ENCODE measurements at places on chromosomes 16 and 17.
A peak's percentile ranks its signal among the peaks of the same experiment; 100 is the strongest.

GRCh38 chr17:18004345-18004744 lies 31.7 kb downstream of the DRC3 start:
- peak; percentile 43 for DNase-seq

GRCh38 chr16:48905632-48906505 lies 295.9 kb upstream of the N4BP1 start:
- no peak for DNase-seq

DNA sequence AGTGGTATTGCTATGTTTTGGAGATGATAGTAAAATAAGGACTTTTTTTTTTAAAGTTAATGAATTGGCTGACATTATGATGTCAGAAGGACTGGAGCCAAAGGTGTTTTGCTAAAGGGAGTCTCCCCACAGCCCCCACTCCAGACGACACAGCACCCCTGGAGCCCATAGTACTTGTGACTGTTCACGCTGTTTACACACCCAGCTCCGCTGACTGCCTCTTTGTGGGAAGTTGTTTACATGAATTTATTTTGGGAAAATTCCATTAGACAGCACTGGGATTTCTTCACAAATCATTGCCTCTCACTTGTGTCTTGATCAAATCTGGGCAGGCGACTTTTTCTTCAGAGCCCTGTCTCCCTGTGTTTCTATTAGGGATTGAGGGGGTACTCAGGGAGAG lies 108.6 kb downstream of the C17orf67 start:
- DNase-seq: no peak

GRCh38 chr17:34800661-34801060 lies 160.6 kb downstream of the CCT6B start:
- DNase-seq: no peak

DNA sequence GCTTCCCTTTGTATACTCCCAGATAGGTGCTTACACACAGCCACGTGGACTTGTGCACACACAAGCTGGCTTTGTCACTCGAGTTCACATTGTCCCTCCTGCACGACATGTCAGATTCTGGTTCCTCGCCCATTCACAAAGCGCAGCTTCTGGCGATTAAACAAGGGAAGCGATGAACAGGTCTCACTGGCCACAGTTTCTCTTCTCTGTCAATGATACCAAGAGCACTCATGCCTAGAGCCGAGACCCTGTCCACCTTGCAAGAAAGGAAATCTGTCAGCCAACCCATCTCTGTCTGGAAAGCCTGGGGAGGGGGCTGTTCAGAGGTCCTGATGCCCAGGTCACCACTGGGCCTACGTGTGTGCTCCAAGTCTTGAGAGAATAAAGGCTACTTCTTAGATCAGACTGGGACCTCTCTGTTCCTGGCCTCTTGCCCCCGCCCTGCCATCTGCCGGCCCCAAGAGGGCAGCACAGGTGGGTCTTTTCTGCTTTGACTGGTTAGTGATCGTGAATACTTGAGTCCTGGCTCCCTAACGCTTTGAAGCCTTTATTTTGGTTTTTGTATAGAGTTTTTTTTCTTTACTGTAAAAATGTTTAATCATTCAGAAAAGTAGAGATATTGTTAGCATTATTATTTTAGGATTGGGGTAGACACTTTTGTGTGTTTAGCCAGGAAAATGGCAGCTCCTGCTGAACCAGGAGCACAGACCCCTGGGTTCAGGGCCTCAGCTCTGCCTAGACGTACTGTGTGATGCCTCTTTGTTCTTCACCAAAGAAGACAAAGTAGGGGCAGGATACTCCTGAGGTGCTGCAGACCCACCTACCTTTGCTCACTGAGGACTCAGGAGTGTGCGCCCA lies 104.7 kb downstream of the MRM1 start:
- DNase-seq: peak; percentile 52

DNA sequence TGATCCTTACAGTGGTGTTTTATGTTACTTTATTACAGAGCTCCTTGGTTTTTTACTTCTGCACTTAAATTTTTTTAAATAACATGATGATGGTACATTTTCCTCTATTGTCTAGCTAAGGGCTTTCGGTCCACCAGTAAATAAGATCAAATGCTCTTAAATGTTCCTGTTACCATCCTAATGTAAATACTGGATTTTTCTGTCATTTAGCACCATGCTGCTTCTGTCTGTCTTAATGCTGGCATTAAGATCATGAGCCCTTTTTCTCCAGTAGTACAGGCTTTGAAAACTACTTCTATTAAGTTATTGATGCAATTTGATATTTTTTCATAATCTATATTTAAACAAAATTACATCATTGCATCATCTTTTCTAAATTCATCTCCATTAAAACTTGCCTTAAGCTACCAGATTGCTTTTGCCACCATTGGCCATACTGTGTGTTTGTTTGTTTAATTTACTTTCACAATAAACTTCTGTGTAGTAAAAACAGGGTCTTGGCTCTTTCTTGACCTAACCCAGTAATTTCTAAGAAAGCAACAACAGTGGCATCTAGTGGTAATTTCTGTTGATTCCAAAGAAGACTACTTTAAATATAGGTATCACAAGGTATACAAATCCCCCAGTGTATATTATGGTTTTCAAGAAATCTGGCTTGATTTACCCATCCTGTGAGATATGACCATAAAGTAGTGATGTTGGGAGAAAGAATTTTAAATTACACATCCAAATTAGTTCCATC lies 9.0 kb upstream of the PHAF1 start:
- DNase-seq: no peak

GRCh38 chr17:12940699-12941098 lies 77.1 kb downstream of the ELAC2 start:
- no peak for DNase-seq

DNA sequence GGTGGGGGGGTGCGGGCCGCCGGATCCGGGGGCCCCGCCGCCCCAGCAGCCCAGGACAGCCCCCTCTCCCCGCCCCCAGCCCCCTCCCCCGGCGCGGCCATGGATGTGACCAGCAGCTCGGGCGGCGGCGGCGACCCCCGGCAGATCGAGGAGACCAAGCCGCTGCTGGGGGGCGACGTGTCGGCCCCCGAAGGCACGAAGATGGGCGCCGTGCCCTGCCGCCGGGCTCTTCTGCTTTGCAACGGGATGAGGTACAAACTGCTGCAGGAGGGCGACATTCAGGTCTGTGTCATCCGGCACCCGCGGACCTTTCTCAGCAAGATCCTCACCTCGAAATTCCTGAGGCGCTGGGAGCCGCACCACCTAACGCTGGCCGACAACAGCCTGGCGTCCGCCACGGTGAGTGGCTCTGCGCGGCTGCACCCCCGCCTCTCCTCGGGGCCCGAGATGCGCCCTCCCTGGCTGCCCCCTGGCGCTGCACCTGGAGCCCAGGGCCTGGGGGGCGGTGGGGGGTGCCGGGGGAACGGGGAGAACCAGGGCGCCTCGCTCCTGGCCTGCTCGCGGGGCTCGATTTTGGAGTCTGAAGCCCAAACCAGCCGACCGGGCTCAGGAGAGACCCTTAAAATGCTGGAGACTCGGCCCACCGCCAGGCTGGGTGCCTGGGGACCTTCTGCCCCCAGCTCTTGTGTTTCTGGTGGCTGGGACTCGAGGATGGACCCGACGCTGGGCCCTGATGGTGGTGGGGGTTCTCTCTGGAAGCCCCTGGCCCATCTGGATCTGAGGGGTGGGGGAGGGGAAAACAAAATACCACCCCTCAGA lies 744 bp downstream of the CMIP start:
- DNase-seq: no peak

DNA sequence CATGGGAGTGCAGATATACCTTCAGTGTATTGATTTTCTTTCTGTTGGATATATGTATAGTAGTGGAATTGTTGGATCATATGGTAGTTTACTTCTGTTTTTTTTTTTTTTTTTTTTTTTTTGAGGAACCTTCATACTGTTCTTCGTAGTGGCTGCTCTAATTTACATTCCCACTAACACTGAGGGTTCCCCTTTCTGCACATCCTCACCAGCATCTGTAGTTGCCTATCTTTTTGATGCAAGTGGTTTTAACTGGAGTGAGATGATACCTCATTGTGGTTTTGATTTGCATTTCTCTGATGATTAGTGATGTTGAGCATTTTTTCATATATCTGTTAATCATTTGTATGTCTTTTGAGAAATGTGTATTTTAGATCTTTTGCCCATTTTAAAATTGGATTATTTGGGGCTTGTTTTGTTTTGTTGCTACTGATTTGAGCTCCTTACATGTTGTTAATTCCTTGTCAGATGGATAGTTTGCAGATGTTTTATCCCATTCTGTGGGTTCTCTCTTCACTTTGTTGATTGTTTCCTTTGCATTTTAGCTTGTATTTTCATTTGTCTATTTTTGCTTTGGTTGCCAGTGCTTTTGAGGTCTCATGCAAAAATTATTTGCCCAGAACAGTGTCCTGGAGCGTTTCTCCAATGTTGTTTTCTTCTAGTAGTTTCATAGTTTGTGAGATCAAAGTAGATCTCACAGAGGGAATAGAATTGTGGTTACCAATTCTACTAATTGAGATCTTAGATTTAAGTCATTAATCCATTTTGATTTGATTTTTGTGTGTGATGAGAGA lies 25.0 kb upstream of the BCAS3 start:
- DNase-seq: no peak

- no peak for DNase-seq
These were observed 2.3 kb downstream of the BAIAP2 start for GRCh38 chr17:81037026-81037797.

- DNase-seq: no peak
These were observed 13.7 kb downstream of the GJD3 start for GRCh38 chr17:40350689-40351358.

- DNase-seq: no peak
These were observed 19.3 kb upstream of the SHISA6 start for GRCh38 chr17:11221721-11222120.

DNA sequence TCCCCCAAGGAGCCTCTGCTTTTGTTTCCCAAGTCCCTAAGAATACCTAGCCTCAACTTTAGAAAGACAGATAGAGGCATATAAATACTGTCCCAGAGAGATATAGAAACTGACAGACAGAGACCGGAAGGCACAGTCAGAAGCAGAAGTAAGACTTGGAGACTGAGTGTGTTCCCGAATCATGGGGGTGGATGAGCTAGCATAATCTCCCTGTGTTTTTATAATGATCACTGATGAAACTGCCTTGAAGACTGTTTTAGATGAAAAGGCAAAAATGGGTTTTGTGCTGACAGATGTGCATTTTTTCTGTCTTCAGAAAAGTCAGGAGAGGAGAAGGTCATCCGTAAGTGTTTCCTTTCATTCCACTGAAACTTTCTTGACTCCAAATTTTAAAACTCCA lies 8.3 kb upstream of the PSMD3 start:
- no peak for DNase-seq

DNA sequence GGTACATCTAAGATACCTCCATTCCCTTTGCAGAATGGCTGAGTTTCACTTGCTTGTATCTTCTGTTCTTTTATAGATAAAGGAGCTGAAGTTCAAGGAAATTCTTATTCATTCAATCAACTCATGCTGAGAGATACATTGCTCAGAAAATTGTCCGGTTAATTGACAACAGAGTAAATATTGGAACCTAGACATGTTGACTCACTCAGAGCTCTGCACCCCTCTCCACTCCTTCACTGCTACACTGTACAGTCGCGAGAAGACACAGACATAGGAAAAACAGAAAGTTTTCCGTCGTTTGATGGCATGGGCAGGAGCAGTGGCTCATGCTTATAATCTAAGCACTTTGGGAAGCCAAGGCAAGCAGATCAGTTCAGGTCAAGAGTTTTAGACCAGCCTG lies 690.5 kb upstream of the SOX9 start:
- DNase-seq: no peak

DNA sequence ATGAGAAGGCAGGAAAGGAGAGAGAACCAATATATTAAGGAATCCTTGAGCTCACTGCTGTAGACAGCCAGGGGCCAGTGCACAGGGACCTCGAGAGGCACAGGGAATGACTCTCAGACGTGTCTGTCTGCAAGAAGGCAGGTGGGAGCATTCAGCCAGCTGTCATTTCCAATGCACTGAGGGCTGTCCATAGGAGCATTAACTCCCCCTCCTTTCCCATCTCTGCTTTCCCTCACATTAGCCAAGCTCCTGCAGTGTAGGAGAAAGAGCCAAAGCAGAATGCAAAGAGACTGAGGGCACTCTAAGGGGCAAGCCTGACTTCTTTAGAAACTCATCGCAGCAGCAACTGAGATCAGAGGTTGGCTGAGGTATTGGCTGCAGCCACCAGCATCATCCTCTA lies 218.3 kb downstream of the CDH13 start:
- no peak for DNase-seq

DNA sequence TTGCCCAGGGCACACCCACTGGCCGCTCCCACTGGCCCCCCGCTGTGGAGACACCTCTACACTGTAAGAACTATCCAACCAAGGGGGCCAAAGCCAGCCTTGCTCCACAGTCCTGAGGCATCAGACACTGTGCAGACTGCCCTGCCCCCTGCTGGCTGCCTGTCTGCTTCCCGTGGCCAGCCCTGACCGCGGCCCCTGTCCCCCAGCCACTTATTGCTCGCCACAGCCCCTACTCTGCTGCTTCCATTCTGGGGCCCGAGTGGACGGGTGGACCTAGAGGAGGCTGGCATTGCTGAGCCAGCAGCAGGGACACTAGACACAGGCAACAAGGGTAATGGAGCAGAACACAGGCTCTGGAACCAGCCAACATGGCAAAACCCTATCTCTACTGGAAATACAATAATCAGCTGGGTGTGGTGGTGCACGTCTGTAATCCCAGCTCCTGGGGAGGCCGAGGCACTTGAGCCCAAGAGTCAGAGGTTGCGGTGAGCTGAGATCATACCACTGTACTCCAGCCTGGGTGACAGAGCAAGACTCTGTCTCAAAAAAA lies 19.7 kb upstream of the LRRC37A3 start:
- DNase-seq: no peak

DNA sequence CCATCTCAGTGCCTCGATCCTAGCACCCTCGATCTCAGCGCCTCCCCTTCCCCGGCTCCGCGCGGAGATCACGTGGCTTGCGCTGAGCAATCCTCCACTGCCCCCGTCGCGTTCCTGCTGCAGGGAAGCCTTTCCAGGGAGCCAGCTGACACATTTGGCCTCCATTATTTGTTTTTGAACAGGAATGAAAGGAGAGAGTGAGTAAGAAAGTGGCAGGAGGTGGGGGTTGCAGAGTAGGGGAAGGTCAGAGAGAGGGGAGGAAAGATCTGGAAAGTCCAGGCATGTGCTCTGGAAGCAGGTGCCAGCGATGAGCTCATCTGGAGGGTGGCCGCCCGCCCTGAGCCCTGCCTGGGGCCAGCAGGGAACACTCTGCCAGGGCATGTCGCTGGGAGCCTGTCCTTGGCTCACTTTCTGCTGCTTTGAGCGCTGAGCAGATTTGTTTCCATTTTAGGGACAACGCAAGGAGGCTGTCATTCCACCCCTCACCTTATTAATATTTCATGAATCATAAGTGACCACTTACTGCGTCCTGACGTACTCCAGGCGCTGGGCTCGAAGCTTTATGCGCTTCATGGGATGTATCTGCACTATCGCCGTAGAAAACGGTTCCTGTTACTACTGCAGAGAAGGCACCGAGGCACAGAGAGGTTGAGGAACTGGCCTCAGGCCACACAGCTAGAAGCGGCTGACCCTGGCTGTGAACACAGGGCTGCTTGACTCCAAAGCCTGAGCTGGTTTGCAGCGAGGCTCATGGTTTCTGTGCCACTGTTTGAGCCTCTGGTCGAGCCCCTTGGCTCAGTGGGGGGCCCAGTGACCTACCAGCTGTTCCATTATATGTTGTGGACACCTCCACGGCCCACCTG lies 283.1 kb downstream of the SEC14L1 start:
- DNase-seq: peak; percentile 10

- no peak for DNase-seq
These were observed 46.8 kb downstream of the TMEM132E start for GRCh38 chr17:34626121-34626681.

All from NCI-H2029 (cell line).